Gastroesophageal sphincter (tissue), 4 donors: ENCODE measurements at places on chromosomes 3 and 15.

DNA sequence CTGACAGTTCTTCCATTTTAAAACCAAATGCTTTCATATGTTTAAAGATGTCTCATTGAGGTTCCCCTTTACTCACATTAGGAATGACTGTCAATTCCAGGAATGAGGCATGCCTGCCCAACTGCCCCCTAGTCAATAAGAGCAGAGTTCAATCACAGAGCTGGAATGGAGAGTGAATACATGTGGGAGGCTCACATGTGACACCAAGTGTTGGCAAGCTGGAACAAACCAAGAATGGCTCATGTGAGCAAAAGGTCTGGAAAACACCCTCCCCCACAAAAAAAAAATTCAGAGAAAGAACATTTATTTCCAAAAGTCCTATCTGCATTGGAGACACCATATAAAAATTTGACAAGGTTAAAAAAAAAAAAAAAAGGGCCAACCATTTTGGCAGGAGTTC lies 3.7 kb downstream of the PBRM1 start:
- no peak for ATAC-seq

DNA sequence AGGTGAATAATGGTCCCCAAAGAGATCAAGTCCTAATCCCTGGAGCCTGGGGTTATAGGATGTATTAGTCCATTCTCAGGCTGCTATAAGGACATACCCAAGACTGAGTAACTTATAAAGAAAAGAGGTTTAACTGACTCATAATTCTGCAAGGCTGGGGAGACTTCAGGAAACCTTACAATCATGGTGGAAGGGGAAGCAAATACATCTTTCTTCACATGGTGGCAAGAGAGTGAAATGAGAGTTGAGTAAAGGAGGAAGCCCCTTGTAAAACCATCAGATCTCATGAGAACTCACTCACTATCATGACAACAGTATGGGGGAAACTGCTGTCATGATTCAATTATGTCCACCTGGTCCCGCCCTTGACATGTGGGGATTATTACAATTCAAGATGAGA lies 142.9 kb upstream of the ANKRD28 start:
- no peak for ATAC-seq

- peak; percentile 24 for ATAC-seq
Measured at GRCh38 chr15:100241572-100242482, 99.9 kb downstream of the ADAMTS17 start.

- no peak for ATAC-seq
Measured at GRCh38 chr3:13851997-13852637, 27.8 kb downstream of the WNT7A start.

GRCh38 chr15:24962880-24963279 lies 8.1 kb downstream of the SNRPN start:
- no peak for ATAC-seq

DNA sequence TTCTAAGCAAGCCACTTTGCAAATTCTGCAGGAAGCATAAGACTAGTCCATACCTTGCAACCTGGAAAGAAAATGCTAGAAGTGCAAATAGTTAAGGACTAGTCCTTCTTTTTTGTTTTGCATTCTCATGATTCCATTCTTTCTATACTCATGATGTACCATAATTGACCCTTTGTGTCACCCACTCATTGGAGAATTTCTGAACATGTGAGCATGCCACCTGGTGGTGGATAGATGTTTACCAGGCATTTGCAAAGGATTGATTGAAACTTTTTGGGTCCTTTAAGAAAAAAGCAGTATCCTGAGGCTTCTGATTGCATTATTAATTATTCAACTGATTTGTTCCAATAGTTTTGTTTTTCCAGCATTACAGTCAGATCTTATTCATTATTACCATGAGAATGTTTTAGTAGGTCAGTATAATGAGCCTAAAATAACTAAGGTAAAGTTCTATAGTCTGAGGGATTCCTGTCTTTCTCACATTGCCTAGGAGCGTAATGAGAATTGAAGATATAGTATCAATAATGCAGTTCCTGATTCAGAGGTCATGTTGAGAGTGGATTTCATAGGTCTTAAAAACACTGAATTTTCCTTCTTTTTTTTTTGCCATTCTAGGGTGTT lies 20.2 kb upstream of the DIPK2A start:
- no peak for ATAC-seq

DNA sequence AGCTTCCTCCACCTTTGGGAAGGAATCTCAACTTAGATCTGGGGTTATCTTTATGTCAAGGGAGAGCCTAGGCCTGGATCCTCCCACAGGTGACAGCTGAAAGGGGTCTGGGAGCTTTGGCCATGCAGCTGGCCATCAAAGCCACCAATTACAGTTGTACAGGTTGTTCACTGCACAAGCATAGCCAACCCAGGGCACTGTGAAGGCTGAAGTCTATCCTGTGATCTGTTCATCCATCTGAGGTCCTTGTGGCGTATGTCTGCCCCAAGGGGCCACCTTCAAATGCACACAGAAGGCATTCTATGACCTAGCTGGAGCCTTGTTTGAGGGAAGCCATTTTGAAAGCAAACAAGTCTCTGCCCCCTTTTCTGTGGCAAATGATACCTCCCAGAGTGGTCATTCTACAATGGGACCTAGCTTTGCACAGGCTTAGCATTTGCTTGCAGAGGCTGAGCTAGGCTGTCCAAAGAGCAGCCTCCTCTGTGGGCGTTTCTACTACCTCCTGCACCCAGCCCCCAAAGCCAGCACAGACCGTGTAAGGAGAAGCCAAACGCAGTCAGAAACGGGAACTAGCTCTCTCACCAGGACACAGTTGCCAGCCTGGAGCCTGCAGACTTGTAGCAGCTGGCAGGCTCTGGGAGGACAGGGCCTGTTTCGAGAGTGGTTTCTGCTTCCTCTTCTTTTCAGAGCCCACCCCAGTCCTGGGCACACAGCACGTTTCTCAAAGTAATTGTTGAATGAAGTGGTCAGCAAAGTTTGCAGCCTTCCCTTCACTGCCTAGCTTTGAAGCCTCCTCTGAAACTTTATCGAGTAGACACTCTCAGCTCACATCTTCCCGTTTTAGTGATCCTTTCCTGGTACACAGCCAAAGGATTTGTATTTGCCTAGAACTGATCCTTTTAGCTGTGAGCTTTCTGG lies 157.3 kb upstream of the SMAD3 start:
- peak; percentile 81 for ATAC-seq

GRCh38 chr3:37162501-37163245 lies 11.7 kb downstream of the LRRFIP2 start:
- ATAC-seq = no peak

- ATAC-seq = no peak
Measured at GRCh38 chr3:61574854-61575253, 13.5 kb downstream of the PTPRG start.

- no peak for ATAC-seq
Measured at GRCh38 chr3:144912968-144913367, 941.3 kb downstream of the DIPK2A start.

DNA sequence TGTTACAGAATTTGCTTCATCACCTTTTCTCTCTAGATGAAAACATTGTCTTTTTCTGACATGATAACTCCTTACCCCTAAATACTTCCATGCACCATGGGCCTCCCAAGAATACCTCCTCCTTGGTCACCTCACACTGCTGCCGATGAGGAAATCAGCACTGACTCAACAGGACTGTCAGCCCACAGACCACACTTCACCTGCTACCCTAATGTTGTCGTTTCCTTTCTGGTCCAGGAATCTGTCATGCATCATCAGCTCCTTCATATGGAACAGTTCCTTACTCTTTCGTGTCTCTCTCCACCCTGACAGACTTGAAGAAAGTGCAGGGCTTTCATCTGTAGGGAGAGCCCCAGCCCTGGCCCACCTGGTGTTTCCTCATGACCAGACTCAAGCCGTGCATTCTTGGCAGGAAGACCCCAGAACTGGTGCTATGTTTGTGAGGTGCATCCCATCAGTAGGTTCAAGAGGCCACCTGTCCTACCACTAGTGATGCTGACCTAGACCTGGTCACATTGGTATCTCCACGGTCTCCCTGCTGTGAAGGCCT lies 41.1 kb upstream of the PLXNA1 start:
- ATAC-seq = no peak

DNA sequence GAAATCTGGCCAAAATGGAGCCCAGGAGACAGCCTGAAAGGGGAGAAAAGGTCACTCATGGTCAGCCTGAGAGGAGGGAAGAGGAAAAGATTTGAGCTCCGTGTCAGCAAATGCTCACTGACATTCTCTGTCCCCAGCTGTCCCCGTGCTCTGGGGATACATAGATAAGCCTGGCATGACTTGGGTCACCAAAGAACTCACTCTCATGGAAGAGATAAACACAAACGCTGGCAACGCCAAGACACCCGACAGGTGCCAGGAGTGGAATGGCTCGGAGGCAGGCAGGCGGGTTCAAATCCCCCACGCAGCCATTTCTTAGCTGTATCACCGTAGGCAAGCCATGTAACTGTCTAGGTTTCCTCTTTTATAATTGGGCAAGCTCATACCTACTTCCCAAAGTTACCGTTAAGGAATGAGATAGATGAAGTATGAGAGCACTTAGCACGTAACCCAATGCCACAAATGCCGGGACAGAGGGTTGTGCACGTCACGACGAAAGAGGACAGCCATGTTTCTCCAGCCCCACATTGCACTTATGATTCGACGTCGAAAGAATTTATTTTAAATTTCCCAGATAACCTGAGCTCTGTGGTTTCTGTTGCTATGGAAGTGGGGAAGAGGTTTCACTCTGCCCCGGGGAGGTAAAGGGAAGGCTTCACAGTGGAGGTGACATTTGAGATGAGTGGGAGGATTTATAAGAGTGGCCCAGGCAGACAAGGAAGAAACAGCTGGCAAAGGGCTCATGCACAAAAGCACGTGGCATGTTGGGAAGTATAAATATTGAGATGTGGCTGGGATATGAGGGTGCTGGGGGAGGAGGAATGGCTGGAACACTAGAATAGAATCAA lies 41.4 kb upstream of the TSEN2 start:
- no peak for ATAC-seq

DNA sequence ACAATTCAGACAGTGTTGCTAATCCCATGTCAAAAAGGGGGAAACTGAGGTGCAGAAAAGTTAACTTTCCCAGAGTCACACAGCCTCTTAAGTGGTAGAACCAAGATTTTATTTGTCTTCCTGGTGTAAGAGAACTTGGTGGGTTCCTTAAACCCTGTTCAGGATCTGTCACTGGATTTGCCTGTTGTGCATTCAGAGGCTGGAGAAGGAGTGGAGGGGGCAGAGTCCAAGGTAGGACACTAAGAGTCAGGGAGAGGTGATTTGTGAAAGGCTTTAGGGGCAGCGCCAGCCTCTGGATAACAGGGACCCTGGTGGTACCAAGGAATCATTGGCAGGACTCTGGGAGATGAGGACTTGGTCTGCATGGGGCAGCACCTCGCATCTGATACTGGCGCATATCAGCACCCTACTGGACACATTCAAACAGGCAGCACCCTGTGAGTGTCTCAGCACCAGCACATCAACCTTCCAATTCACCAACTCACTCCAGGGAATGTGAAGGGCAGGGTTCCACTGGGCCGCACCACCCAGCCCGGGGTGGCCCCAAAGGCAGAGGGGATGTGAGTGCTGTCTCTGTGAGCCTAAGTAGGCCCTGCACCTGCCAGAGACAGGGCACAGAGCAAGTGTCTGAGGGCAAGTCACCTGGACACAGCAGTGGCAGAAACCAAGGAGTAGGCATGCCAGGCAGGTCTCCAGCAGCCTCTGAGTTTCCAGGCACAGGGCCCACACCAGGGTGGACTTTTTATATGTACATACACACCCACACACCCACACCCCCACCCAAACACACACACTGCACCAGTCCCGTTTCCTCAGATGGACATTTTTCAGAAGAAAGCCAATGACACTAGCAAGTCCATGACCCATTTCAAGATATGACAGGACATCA lies 71.6 kb downstream of the LIPC start:
- no peak for ATAC-seq

DNA sequence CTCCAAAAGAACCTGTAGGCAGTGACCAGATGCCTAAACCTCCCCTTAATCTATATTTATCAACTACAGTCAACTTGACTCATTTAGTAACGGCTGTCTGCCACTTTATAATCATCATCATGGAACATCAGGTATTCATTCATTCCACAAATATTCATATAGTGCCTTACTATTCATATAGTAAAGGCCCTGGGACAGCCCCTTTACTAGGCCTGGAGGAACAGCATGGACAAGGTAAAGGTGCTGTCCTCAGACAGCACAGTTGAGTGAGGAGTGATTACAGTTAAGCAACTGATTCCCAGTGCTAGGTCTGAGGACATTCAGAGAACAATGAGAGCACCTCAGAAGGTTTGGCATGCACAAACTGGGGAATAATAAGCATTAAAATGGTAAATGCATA lies 346.5 kb upstream of the RORA start:
- no peak for ATAC-seq

DNA sequence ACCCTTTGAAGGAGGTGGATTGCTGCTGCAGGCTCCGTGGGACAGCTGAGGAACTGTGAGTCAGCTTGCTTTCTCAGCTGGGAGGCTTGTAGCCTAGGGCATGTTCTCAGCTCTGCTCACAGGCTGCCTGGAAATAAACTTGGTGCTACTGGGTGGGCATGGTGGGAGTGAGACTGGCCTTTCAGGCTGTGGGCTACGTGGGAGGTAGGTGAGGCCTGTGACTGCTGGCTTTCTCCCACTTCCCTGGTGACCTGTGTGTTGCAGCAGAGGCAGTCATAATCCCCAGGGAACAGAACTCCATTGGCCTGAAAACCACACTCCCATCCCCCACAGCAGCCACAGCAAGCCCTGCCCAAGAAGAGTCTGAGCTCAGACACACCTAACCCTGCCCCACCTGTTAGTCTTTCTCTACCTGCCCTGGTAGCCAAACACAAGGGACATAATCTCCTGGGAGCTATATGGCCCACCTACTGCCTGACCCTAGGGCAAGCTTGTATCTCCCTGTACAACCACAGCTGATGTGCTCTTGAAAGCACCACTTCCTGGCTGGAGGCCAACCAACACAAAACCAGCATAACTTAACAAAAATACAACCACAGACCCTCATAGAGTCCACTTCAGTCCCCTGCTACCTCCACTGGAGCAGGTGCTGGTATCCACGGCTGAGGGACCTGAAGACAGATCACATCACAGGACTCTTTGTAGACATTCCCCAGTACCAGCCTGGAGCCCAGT lies 236.5 kb downstream of the SQOR start:
- no peak for ATAC-seq

- ATAC-seq = no peak
Measured at GRCh38 chr3:113005611-113006010, 14.8 kb downstream of the GTPBP8 start.

GRCh38 chr3:39631136-39631535 lies 163.7 kb downstream of the MOBP start:
- ATAC-seq = no peak

- ATAC-seq = no peak
Measured at GRCh38 chr3:37136067-37136466, 38.3 kb downstream of the LRRFIP2 start.

DNA sequence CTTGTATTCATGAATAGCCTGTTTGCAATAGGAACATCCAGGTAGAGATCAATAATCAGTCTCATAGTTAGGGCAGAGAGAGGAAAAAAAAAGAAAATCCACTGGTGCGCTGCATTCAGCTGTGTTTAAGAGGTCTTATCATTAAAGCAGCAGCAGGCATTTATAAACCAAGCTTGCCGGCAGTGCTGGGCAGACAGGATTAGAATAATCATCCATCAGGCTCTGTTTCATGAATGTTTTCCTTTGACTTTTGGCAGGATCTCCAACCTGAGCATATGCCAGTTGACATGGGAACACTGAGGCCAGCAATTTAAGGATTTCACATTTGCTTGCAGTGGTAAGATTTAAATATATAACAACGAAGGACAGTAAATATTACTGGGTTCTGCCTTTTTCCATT lies 305.2 kb upstream of the SEMA6D start:
- ATAC-seq = no peak
